ENCODE measurements at places on chromosomes 16 and 17. TPM values are rescaled to one million over a fixed set of nuclear protein-coding genes. Genes with fewer than 3 reads are reported as not detected.

DNA sequence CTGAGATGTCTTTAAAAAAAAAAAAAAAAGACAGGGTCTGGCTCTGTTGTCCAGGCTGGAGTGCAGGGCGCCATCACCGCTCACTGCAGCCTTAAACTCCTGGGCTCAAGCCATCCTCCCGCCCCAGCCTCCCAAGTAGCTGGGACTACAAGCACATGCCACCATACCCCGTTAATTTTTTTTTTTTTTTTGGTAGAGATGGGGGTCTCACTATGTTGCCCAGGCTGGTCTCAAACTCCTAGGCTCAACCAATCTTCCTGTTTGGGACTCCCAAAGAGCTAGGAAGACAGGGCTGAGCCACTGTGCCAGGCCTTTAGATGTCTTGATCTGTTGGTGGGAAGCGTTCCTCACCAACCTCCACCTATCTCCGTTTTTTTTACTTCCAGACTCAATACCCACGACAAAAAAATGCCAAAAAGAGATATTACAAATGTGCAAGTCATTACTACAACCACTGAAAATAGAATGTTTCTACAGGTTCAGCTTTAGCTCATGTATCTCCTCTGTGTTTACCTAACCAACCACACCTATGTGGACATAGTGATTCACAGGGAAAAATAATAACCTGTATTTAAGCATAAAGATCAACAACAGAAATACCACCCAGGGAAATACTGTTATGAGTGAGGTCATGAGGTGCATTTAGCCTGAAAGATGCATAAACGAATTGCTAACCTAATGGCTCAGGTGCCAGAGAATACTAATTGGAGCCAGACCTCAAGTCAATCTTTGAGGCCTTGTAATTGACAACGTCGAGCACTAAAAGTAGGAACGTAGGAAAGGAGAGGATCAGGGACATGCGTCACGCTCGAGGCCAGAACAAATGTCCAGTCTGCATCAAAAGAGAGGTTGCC lies 22.6 kb downstream of the NACA2 start:
- DNase-seq, result no peak

DNA sequence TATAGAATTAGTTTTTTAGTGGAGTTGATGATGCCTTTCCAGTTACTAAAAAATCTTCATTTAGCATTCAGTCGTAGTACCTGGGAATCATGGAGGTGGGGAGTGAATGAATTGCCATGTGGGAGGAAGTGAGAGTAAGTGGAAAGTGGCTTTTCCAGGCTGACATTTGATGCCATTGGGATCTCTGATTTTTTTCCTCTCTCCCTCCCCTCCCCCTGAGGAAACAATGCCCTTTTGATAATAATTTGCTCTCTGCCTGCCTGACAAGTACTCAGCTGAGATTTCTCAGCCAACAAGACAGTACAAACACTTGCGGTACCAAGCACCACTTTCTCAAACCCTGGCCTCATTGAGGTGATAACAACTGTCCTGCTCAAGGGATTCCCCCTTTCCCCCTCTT lies 2.2 kb downstream of the UBE2Z start:
- DNase-seq, result no peak

GRCh38 chr17:54969658-54970572 lies 1.4 kb downstream of the STXBP4 start:
- no peak for DNase-seq

DNA sequence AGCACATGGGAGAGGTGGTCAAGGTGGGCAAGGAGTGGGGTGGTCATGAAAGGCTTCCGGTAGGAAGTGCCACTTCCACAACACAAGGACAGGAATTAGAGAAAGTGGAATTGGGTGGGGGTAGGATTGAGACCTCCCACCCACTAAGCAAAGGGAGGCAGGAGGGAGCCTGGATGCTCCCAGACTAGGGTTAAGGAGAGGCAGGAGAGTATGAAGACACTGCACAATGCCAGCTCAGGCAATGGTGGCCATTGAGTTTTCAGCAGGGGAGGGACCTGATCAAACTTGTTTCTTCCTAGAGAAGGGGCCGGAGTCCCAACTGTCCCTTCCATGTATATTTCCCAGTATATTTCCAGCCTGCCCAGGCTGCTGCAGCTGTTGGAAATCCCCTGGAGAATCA lies 3.1 kb upstream of the RAB11FIP4 start:
- DNase-seq, result no peak

- DNase-seq, result peak; percentile 38
These were observed 103.3 kb upstream of the CLEC3A start for GRCh38 chr16:77918809-77919707.

DNA sequence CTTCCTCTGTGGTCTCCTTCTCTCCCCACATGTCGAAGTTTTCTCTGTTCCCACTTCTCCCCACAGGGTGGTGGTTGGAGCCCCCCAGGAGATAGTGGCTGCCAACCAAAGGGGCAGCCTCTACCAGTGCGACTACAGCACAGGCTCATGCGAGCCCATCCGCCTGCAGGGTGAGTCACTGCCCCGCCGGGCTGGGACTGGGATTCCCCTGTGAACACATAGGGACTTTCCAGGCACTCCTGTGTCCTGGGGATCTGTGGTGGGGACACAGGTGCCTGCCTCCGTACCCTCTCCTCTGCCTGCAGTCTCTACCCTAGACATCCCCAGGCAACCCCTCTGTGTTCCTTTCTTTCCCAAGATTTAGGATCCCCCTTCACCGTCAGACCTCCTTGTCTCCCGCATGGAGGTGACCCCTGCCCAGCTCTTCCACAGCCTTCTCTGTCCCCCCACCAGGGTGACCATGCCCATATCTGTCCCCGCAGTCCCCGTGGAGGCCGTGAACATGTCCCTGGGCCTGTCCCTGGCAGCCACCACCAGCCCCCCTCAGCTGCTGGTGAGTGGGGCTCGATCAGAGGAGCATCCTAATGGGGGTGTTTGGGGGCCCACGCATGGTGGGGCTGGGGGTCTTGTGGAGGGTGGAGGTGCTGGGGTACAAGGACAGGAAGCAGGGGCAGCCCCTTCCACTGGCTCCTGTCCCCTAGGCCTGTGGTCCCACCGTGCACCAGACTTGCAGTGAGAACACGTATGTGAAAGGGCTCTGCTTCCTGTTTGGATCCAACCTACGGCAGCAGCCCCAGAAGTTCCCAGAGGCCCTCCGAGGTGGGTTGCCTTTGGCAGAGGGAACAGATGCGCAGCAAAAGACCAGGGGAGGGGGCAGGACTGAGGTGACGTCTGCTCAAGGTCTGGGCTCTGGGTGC lies 5.8 kb downstream of the ITGAM start:
- no peak for DNase-seq

GRCh38 chr17:64938925-64939474 lies 19.7 kb upstream of the LRRC37A3 start:
- no peak for DNase-seq

DNA sequence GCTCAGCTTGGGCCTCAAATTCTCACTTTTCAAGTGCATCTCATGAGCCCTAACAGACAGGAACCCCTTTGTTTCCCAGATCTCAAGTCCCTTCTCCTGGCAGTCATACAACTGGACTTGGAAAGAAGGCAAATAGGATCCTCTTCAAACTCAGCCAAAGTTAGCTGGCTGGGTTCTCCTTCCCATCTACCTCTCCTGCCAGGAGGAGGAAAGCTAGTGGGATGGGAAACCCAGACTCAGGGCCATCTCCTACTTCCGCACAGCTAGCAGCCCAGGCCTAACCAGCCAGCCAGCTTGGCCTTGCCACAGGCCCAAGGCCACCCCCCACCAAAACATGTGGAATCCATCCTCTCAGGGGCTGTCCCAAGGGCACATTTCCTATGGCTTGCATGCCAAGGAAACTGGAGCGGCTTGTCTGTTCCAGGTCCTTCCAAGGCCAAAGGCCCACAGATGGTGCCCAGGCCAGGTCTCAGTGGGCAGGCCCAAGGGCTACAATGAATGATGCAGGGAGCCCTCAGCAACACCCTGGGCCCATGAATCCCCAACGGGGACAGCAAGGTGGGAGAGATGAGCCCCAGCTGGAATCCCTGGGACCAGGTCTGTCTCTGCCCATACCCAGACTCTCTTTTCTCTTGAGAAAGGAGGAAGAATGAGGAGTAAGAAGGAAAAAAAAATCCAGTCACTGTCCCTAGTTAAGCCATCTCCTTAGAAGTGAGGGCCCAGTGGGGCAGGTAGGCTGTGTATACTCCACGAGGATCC lies 1.7 kb downstream of the SMARCD2 start:
- no peak for DNase-seq

- no peak for DNase-seq
These were observed 1.3 kb downstream of the TIMP2 start for GRCh38 chr17:78923660-78924453.

- DNase-seq, result no peak
These were observed 432.5 kb downstream of the RBFOX1 start for GRCh38 chr16:7765079-7765550.

DNA sequence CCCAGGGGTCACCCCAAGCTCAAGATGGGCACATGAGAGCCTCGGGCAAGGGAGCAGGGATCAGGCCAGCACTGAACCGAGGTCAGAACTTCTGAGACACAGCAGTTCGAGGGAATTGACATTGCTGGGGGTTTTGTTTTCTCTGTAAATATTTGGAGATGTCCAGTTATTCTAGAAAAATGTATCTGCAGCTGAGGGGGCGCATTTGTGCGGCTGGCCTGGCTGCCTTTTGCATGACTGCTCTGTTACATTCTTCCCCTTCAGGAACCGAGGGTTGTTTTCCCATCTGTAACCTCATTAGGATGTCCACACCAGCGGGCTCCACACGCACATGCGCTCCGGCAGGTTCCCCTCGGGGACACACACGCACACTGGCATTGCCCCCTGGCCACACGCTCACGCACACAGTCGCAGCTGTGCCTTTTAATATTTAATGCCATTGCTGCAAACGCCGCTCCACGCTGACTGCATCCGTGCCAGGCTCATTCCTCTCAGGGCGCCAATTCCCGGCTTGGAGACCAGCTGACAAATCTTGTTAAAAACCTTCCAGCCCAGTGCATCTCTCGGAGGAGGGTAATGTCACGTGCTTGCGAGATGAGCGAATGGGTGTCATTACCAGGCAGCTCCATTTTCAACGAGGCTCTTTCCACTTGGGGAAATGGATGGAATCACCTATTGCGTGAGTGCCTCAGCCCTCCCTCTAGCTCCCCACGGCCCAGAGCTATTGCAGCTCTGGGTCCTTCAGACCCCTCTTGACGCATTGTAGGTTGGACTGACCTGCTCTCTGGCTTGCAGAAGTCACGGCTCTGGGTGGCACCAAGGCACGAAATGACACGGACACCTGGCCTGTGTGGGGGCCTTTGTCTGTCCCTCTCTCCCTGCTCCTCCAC lies 13.1 kb downstream of the CCR7 start:
- DNase-seq, result no peak

DNA sequence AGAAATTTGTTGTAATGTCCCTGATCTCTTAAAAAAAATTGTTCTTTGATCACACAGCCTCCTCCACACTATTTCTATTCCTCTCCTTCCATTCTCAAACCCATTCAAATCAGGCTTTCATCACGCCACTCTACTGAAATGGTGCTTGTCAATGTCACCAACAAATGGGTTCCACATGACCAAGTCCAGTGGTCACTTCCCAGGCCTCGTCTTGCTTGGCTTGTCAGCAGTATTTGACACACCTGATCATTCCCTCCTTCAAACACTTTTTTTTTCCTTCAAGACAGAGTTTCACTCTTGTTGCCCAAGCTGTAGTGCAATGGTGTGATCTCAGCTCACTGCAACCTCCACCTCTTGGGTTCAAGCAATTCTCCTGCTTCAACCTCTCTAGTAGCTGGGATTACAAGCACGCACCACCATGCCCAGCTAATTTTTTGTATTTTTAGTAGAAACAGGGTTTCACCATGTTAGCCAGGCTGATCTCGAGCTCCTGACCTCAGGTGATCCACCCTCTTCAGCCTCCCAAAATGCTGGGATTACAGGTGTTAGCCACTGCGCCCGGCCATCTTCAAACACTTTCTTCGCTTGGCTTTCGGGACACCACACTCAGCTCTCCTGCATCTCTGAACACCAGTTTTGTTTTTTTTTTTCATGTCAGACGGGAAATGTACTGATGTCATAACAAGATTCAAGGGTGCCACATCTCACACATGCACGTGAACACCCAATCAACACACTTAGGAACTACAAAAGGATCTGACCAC lies 18.3 kb downstream of the NQO1 start:
- no peak for DNase-seq

GRCh38 chr17:65552214-65552613 lies 9.2 kb downstream of the AXIN2 start:
- DNase-seq, result no peak

DNA sequence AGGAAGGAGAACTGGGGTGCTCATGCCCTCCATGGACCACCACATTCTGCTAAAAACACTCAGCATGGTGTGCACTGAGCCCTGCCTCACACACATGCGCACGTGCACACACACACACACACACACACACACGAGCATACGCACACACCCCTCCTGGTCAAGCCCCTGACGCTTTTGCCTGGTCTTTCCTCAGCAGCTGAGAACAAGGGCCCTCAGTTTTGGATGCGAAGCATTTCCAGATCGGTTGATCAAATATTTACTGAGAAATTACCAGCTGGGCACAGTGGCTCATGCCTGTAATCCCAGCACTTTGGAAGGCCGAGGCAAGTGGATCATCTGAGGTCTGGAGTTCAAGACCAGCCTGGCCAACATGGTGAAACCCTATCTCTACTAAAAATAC lies 20.1 kb upstream of the RAI1 start:
- no peak for DNase-seq

DNA sequence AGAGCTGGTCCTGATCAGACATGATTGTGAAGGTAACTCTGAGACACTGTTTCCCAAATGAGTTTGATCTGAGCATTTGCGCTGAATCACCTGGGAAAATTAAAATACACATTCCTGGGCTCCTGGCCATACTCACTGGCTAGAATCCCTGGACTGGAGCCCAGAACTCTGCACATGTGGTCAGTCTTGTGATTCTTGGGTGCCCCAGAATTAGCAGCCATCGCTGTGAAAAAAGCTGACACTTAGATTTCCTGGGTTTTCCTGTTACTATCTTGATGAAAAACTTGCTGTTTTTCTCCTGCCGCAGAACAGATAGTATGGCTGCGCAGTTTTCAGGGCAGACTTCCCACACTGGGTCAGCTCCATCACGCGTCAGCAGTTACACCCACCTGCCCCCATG lies 24.6 kb downstream of the NECAB2 start:
- no peak for DNase-seq

- no peak for DNase-seq
These were observed 83.8 kb upstream of the HS3ST4 start for GRCh38 chr16:25608002-25608401.

ARHGAP23 gene
- 50.5 TPM for polyA plus RNA-seq

SLFN14 gene
- polyA plus RNA-seq, result 0.08 TPM

KRT27 gene
- polyA plus RNA-seq, result not detected

TMIGD1 gene
- 0.78 TPM for polyA plus RNA-seq

CES1 gene
- polyA plus RNA-seq, result 1.8 TPM
